ENCODE measurements at places on chromosomes 5 and 9.

DNA sequence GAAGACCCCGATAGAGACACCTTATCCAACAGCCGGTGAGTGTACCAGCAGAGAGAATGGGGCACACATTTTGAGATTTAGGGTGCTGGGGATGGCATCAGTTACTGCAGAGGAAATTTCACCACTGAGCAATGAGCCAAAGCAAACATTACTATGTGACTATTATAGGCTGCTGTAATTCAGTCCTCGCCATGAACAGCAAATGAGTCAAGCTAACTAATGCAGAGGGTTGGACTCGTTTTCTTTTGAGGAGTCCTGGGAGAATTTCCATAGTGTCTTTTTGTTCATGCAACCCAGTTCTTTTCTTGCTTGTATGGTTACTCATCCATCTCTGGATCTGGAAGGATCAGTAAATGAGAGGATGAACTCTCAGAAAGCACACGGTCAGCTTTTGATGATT lies 323.8 kb downstream of the PSAT1 start:
- no peak for DNase-seq

DNA sequence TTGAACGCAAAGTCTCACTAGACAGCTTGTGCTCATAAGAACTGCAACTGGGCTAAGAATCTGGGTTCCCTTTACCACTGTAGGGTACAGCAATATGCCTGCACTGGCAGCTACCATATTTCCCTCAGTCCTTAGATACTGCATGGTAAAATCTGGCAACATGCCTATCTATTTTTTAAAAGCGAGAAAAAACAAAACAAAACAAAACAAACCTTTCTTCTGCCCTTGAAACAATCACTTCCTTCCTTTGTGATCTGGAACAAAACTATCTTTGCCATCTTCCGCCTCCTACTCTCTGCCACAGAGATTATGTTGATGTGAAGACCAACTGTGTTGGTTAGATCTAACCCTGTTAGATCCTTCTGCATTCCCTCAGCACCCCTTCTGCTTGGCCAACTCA lies 242.9 kb downstream of the EBF1 start:
- no peak for DNase-seq

DNA sequence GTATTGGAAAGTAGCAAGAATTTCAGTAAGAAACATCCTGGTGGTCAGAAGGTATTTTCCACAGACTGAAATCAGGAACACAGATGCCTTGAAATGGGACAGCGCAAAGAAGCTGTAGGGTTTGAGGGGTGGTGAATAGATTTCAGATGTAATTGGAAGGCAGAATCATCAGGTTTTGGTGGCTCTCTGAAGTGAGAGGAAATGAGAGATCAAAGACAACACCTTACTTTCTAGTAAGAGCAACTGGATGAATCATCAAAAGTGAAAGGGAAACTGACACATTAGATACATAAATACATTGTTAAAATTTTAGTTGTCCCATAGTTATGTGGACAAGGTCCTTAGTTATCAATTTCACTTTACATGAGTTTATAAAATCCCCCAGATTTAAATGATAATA lies 188.2 kb upstream of the SLC27A6 start:
- DNase-seq, result no peak

DNA sequence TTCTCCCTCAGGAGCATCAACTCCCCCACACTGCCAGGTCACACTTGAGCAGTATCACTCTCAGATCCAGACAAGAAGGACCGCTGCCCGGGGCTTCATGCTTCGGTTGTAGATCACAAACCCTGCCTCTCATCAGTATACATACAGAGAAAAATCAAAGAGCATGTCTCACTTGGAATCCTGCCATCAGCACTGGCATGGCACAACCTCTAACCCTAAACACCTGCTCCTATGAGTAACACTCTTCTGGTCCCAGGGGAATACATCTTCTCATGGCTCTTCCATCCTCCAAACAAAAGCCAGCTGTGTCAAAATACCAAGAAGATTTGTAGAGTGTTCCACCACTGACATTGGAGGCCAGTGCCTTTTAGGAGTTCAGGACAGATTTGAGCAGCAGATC lies 84.8 kb upstream of the MIER3 start:
- no peak for DNase-seq

DNA sequence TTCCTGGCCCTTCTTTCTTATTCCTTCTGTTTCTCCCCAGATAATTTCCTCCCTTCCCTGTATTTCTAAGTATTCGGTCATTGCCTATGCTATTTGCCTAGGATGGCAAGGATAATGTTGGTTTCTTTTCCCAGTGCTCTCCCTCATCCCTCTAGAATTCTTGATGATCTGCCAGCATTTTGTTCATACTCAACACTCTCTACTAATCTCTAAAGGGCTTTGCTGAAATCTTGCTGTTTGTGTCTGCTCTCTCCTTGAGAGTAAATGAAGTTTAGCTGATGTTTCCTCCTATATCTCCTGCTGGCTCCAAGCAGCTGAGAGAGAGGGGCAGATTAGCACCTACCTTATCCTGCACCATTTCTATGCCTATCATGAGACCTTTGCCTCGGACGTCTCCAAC lies 38.1 kb downstream of the AGXT2 start:
- no peak for DNase-seq

- no peak for DNase-seq
Measured at GRCh38 chr5:173645437-173645807, 29.0 kb upstream of the BOD1 start.

DNA sequence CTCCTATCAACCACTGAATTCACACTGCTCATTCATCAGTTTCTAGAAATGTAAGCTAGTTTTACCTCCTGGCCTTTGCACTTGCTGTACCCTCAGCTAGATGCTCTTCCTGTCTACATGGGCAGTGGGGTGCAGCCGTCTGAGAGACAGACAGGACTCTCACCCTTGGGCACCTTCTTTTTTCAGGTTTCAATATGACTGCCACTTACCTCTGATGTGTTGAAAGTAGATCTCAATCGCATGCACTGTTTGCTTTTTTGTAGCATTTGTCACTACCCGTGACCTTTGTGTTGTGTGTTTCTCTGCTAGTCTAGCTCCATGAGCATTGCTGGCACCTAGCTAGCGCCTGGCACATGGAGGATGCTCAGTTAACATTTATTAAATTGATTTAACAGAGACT lies 403.1 kb upstream of the TRPC7 start:
- no peak for DNase-seq

DNA sequence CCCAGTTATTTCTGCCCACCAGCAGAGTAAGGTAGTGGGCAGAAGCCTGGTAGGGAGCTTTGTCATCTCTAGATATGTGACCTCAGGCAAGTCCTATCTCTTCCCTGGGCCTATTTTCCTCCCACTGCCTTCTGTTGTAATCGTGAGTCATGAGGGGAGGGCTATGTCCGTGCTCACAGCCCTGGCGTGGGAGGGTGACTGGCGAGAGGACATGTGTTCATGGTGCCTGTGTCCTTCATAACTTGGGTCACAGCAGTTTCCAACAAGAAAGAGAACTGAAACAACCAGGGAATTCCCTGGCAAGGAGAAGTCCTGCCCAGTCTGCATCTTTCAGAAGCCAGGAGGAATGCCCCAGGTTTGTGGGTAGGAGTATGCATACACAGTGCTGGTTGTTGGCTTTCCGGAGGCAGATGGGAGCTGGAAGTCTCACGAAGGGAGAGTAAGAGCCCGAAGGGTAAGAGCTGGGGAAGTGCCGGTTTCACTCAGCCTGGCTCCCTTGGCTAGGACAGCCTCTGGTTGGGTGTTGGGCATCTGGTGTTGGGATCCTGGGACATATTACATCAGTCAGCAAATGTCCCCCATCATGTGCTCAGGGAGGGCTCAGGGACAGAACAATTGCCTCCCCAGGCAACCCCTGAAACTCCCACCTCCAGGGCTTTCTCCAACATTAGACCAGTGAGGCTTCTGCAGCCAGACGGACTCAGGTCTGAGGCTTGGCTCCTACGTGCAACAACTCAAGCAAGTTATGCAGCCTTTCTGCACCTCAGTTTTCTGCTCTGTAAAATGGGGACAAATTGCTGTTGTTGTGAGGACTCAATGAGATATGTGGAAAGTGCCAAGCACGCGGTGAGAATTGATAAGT lies 4.3 kb upstream of the TIFAB start:
- DNase-seq, result no peak

- no peak for DNase-seq
Measured at GRCh38 chr9:129972816-129973215, 70.2 kb downstream of the FNBP1 start.

- DNase-seq, result peak; percentile 32
Measured at GRCh38 chr9:93827545-93828330, 127.4 kb downstream of the BARX1 start.

GRCh38 chr9:111052791-111053190 lies 14.5 kb upstream of the LPAR1 start:
- no peak for DNase-seq

DNA sequence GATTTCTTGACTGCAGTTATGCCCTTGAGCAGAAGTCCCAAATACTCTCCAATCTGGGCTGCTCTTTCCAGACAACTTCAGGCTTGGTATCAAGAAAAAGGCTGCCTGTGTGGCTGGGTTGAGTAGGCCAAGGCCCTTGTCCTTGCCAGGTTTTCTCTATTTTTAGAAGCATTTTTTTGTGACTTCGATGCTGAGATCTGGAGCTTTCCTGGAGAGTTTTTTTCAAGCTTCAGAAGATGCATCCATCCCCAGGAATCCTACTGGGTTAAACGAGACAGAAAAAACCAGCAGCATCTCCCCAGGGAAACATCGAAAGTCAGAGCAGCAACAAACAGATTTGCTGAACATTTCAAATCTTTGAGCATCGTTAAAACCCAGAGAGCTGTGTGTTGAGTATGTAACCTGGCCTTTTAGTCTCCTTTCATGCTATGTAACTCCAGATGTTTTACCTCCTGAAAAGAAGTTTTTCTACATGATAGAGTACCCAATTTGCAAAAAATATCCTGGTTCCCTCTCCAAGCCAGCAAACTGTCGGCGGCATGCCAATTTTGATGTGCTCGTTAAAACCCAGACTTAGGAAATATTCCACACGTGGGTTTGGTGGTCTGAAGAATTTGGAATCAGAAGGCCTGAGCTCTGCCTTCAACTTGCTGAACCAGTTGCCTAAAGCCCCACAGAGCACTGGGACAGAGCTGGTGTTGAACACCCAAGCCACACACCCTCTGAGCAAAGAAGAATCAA lies 98.1 kb upstream of the ALDH1B1 start:
- no peak for DNase-seq

GRCh38 chr9:4223312-4223833 lies 76.5 kb downstream of the GLIS3 start:
- DNase-seq, result no peak
